ENCODE measurements at places on chromosomes 12 and 14. TPM values are rescaled to one million over a fixed set of nuclear protein-coding genes. Genes with fewer than 3 reads are reported as not detected.

DNA sequence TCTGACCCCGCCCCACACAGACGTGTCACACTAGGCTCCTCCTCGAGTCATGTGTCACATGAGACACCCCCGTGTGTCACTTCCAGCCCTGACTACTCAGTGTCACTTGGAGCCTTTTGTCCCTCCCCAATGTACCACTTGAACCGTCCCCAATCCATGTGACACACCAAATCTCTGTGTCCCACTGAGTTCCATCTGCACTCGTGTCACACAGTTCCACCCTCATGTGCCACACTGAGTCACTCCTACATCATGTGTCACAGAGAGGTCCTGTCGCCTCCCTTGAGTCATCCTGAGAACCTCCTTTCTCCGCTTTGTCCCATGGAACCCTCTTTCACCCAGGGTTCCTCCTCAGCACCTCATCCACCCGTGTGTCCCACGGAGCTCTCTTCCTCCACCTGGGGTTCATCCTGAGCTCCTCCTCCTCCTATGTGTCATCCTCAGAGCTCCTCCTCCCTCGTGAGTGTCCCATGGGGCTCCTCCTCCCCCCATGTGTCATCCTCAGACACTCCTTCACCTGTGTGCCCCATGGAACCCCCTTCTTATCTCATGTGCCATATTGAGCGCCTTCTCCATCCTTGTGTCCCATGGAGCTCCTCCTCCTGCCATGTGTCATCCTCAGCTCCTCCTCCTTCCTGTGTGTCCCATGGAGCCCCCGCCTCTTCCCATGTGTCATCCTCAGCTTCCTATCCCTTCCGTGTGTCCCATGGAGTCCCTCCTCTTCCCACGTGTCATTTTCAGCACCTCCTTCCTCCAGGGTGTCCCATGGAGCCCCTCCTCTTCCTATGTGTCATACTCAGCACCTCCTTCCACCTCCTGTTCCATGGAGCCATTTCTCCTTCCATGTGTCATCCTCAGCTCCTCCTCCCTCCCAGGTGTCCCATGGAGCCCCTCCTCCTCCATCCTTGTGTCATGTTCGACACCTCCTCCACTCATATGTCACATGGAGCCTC lies 32.0 kb downstream of the RTL1 start:
- DNase-seq: no peak
- no peak overlapping the region for H3K4me3 ChIP-seq
- no peaks in the 10 kb centered on the region for H3K4me1 ChIP-seq

GRCh38 chr14:68199554-68200151 lies 380.1 kb downstream of the RAD51B start:
- no peak for DNase-seq
- peak overlapping the region; percentile 67 for H3K27ac ChIP-seq

GRCh38 chr12:63997198-63997597 lies 152.7 kb downstream of the SRGAP1 start:
- DNase-seq: no peak
- H3K27me3 ChIP-seq: no peaks in the 10 kb centered on the region
- H3K4me3 ChIP-seq: no peak overlapping the region

GRCh38 chr12:76014007-76014406 lies 17.6 kb downstream of the PHLDA1 start:
- H3K36me3 ChIP-seq: no peaks in the 10 kb centered on the region
- H3K27me3 ChIP-seq: no peaks in the 10 kb centered on the region
- no peak overlapping the region for H3K4me3 ChIP-seq
- no peaks in the 10 kb centered on the region for H3K4me1 ChIP-seq
- no peak for DNase-seq

DNA sequence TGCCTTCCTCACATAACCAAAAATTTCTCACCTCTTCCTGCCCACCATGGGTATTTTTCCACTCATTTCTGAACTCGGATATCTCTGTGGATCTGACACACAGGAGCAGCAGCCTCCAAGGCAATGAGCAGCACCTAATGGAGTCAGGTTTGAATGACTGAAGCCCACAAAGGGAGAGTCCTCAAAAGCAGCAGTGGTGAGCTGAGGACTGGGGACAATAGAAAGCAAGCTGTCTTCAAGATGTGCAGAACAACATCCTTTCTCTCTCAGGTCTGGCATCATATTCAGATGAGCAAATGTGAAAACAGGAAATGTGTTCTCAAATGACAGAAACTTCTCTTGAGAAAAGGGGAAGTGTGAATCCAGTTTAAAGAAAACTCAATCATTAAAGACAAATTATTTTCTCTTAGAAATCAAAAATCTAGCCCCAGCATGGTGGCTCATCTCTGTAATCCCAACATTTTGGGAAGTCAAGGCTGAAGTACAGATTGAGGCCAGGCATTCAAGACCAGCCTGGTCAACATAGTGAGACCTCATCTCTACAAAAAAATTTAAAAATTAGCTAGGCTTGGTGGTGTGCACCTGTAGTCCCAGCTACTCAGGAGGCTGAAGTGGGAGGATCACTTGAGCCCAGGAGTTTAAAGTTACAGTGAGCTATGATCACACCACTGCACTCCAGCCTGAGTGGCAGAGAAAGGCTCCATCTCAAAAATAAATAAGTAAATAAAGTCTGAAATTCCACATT lies 54.2 kb downstream of the C12orf42 start:
- peaks cover 4% of the 10 kb centered on the region for H3K4me1 ChIP-seq
- no peaks in the 10 kb centered on the region for H3K27me3 ChIP-seq
- peak; percentile 26 for DNase-seq
- no peaks in the 10 kb centered on the region for H3K36me3 ChIP-seq
- H3K4me3 ChIP-seq: no peak overlapping the region
- peak overlapping the region; percentile 69 for H3K27ac ChIP-seq

- no peak for DNase-seq
- H3K27ac ChIP-seq: no peak overlapping the region
- H3K27me3 ChIP-seq: no peaks in the 10 kb centered on the region
- no peaks in the 10 kb centered on the region for H3K4me1 ChIP-seq
Observed at GRCh38 chr12:45907955-45908354, 82.4 kb downstream of the SCAF11 start.

DNA sequence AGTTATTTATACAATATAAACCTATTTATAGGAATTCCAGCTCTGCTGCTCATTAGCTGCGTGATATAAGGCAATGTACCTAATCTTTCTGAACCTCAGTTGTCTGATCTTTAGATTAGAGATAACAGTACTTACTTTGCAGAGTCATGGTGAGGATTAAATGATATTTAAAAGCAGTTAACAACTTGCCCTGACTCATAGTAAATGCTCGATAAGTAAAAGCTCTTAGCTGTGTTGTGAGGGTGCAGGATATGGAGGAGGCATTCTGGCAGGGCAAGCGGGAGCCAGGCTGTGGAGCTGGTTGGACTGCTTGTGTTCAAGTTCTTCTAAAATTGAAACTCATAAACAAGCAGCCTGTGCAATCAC lies 140.0 kb upstream of the PRICKLE1 start:
- H3K27ac ChIP-seq: no peak overlapping the region
- DNase-seq: no peak
- no peaks in the 10 kb centered on the region for H3K36me3 ChIP-seq
- no peaks in the 10 kb centered on the region for H3K27me3 ChIP-seq
- H3K4me3 ChIP-seq: no peak overlapping the region

DNA sequence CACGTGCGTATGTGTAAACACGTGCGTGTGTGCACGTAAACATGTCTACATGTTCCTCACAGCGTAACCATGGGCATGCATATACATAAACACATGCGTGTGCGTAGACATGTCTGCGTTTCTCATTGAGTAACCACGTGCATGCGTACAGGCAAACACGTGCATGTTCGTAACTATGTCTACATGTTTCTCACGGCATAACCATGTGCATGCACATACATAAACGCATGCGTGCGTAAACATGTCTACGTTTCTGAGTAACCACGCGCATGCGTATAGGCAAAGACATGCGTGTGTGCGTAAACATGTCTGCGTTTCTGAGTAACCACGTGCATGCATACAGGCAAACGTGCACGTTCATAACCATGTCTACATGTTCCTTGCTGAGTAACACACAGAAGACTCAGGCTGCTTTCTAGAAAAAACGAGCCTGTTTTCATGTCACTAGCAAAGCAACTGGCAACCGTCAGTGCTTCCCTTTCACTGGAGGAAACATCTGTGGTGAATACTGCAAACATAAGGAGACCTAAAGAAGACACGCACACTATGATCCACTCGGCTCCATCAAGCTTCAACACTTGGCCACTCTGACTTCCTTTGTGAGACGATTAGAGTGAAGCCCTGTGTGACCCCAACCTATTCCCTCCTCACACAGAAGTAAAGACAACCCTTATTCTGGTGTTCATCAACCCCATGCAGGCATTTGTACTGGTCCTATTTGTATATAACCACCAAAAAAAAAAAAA lies 28.8 kb downstream of the POLE start:
- H3K27ac ChIP-seq: no peak overlapping the region
- peaks cover 43% of the 10 kb centered on the region for H3K36me3 ChIP-seq
- no peak overlapping the region for H3K4me3 ChIP-seq

DNA sequence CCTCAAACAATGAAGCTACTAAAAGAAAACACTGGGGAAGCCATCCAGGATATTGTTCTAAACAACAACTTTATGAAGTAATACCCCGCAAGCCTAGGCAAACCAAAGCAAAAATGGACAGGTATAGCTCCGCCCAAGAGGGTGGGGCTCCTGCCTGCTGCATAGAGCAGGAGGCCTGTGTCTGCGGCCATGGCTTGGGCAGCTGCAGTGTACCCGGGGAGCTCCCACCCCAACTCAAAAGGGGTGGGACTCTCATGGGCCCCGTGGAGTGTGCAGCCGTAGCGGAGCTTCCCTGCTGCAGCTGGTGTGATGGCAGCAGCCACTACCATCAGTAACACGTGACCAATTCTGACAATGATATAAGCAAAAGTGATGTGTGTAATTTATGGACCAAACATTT lies 264.2 kb upstream of the KITLG start:
- H3K27me3 ChIP-seq: no peaks in the 10 kb centered on the region
- DNase-seq: no peak
- H3K36me3 ChIP-seq: no peaks in the 10 kb centered on the region
- no peak overlapping the region for H3K27ac ChIP-seq
- no peak overlapping the region for H3K4me3 ChIP-seq

- H3K27ac ChIP-seq: no peak overlapping the region
- no peak overlapping the region for H3K4me3 ChIP-seq
- H3K27me3 ChIP-seq: no peaks in the 10 kb centered on the region
- H3K36me3 ChIP-seq: no peaks in the 10 kb centered on the region
- H3K4me1 ChIP-seq: peaks cover 24% of the 10 kb centered on the region
Observed at GRCh38 chr12:128928361-128928760, 75.1 kb downstream of the GLT1D1 start.

DNA sequence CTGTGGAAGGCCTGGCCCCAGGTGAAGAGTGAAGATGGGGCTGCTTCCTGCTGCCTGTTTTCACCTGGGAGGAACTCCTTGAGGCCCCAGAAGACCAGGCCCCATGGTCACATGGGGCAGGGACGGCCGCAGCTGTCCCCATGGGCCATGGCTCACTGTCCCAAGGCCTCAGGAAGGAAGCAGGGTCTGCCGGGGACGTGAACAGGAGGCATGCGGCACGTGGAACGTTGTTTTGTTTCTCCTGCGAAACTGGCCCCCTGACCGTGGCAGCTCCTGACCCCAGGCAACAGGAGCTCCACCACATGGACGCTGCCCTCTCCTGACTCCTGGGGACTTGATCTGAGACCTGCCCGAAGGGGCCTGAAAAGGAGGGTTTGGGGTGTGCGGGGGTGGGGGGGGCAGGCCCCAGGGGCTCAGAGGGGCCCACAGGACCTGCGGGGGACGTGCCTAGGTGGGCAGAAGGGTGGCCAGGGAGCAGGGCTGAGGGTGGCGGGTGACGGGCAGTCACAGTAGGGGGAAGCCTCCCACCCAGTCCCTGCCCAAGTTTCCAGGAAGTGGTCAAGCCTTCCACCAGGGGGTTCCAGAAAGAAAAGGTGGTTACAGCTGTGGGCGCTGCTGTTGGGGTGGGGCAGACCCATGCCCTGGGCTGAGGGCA lies 41.4 kb downstream of the LRCOL1 start:
- no peak overlapping the region for H3K27ac ChIP-seq
- H3K4me3 ChIP-seq: no peak overlapping the region
- no peaks in the 10 kb centered on the region for H3K27me3 ChIP-seq
- no peak for DNase-seq
- no peaks in the 10 kb centered on the region for H3K4me1 ChIP-seq

DNA sequence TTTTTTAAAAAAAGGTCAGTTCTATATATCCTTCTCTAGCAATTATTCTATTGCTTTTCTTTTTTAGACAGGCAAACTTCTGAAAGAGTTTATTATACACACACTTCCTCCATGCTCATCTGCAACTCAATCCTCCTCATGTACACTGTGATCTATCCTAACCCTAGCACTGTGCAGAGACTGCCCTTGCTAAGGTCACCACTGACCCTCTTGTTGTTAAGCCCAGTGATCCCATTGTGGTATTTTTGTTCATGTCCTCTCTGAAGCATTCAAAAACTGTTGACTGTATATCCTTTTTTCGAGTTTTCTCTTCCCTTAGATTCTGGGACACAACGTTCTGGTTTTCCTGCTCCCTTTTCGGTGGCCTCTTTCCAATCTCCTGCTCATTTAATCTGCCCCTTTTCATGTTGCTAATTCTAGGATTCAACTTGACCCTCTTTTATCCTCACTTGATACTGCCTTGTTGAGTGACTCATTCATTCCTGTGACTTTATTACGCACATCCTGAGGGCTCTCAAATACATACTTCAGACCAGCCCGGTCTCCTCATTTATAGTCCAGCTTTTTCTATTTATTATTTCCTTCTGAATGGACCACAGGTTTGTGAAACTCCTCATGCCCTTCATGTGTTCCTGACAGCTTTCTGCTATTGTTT lies 53.9 kb upstream of the PTPRB start:
- H3K36me3 ChIP-seq: no peaks in the 10 kb centered on the region
- H3K27ac ChIP-seq: no peak overlapping the region
- DNase-seq: no peak
- H3K4me3 ChIP-seq: no peak overlapping the region

DNA sequence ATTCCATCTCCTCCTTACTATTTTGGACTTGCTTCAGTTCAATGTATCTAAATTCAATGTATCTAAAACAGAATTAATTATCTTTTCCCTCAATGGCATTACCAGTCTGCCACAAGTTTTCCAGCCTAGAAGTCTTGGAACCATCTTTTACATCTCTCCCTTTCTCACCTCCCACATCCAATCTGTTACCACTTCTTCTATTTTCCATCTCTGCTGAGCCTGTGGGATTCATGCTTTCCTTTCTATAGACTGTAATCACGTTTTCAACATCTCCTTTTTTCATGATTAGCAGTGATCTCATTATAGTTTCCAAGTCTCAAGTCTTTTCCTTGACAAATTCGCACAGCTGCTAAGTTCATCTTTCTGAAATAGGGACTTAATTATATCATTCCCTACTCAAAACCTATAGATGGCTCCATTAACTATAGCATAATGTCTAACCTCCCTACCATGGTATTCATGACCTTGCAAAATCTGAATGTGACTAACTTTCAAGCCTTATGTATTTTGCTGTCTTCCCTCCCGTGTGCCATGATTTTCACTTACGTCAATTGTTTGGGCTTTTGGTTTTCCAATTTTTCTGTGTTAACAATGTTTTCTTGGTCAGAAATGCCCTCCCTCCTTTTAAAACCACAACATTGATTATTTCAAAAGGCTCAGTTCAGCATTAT lies 20.5 kb upstream of the PTPRB start:
- H3K36me3 ChIP-seq: no peaks in the 10 kb centered on the region
- no peak overlapping the region for H3K4me3 ChIP-seq
- H3K27ac ChIP-seq: no peak overlapping the region
- no peaks in the 10 kb centered on the region for H3K4me1 ChIP-seq

GRCh38 chr12:93173178-93173957 lies 204.4 kb upstream of the NUDT4 start:
- no peak overlapping the region for H3K27ac ChIP-seq
- DNase-seq: no peak
- H3K4me3 ChIP-seq: no peak overlapping the region
- no peaks in the 10 kb centered on the region for H3K27me3 ChIP-seq

Gene RIMKLB
- 44.1 TPM for total RNA-seq

Gene SOAT2
- total RNA-seq: 0.61 TPM
